ENCODE measurements at places on chromosomes 4 and X.
A peak's percentile ranks its signal among the peaks of the same experiment; 100 is the strongest.

GRCh38 chr4:147955827-147956558 is 224.1 kb downstream of the ARHGAP10 start:
- no peak for DNase-seq

- no peak for DNase-seq
Measured at GRCh38 chrX:110050901-110051300, 48.0 kb downstream of the TMEM164 start.

DNA sequence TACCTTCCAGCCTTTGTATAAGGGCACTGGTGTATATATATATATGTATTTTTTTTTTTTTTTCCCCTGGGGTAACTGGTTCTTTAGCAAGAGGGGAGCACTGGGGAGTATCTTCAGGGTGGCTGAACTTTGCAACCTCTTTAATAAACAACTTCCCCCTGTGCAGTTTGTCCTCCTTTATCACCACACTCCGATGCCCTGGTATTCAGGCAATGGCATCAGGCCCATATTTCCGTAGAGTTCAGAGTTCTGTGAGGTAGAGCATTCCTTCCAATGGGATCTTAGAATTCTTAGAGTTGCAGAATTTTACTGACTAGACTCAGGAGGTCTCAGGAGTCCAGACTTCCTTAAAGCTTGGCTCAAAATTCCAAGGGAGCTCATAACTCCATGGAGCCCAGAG is 24.6 kb downstream of the NYX start:
- no peak for DNase-seq

GRCh38 chrX:43148305-43148704 is 370.3 kb upstream of the PPP1R2C start:
- DNase-seq: no peak

DNA sequence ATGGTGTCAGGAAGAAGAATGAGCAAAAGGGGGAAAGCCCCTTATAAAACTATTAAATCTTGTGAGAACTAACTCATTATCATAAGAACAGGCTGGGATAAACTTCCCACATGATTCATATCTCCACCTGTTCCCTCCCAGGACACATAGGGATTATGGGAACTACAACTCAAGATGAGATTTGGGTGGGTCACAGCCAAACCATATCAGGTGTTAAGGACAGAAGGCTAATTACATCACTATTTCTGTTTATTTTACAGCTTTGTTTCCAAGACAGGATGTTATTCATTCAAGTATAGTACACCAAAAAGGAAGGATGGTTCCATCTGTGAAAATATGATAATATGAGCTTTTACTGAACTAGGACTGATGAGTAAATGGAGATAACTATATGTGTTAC is 63.7 kb upstream of the ARSJ start:
- DNase-seq: no peak

GRCh38 chr4:48379587-48380180 is 38.4 kb downstream of the SLAIN2 start:
- no peak for DNase-seq

GRCh38 chr4:6193399-6193798 is 7.0 kb downstream of the JAKMIP1 start:
- no peak for DNase-seq

GRCh38 chr4:129821073-129821472 is 725.1 kb downstream of the C4orf33 start:
- DNase-seq: no peak

DNA sequence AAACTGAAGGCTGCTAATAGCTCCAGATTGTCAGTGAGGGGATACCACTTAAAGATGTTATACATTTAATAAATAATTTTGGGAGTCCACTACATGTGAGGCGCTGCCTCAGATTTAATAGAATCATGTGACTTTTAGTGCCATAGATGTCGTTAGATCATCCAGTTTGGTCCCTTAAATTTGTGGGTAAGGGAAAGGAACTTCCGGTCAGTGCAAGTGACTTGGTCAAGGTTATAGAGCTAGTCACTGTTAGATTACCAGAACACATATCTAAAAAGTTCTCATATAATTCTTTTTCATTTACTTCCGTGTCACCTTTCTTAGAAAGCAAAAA is 529 bp upstream of the UBA6 start:
- no peak for DNase-seq

DNA sequence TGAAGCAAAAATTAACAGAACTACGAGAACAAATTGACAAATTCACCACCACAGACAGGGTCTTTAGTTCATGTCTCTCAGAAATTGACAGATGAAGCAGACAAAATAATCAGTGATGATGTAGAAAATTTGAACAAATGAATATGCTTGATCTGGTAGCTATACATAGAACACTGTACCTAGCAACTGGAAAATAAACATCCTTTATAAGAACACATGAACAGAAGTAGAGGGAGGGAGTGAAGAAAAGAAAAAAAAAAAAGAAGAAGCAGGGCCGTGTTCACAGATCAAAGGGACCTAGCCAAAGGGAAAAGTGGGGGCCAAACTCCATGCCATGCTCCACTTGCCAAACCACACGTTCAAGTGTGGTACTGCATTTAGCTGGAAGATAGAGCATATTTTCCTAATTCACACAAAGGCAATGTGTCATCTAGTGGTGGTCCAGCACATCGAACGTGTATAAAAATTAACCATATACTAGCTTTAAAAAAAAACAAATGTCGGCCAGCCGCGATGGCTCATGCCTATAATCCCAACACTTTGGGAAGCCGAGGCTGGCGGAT is 5.6 kb upstream of the THOC2 start:
- DNase-seq: no peak

DNA sequence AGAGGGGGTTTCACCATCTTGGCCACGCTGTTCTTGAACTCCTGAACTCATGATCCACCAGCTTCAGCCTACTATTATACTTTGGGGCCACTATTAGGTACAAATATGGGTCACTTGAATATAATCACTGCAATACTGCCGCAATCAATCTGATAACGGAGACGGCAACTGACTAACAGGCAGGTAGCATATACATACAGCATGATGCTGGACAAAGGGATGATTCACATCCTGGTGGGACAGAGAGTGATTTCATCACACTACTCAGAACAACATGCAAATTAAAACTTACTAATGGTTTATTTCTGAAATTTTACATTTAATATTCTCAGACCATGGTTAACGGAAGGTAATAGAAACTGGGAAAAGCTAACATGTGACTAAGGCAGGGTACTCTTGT is 10.9 kb downstream of the LRBA start:
- no peak for DNase-seq

- DNase-seq: no peak
Measured at GRCh38 chr4:5448221-5448620, 260.1 kb downstream of the EVC2 start.

DNA sequence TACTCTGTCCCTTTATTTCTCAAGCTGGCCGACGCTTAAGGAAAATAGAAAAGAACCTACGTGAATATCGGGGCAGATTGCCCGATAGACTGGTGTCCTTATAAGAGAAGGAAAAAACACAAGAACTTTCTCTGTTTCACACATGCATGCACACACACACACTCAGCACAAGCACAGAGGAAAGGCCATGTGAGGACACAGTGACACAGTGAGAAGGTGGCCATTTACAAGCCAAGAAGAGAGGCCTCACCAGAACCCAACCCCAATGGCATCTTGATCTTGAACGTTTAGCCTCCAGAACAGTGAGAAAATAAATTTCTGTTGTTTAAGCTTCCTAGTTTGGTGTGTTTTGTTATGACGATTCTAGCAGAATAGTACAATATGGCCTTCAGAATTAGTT is 37.0 kb downstream of the SPRY1 start:
- no peak for DNase-seq

GRCh38 chr4:53547983-53548382 is 43.3 kb downstream of the LNX1 start:
- DNase-seq: no peak

- no peak for DNase-seq
Measured at GRCh38 chr4:86346320-86346719, 13.5 kb downstream of the MAPK10 start.

- no peak for DNase-seq
Measured at GRCh38 chr4:114383721-114384120, 214.9 kb upstream of the UGT8 start.

GRCh38 chrX:47637546-47638195 is 7.9 kb upstream of the CFP start:
- peak; percentile 34 for DNase-seq

Data from kidney (tissue), 22 donors.